ENCODE measurements at places on chromosomes 6 and 20.

DNA sequence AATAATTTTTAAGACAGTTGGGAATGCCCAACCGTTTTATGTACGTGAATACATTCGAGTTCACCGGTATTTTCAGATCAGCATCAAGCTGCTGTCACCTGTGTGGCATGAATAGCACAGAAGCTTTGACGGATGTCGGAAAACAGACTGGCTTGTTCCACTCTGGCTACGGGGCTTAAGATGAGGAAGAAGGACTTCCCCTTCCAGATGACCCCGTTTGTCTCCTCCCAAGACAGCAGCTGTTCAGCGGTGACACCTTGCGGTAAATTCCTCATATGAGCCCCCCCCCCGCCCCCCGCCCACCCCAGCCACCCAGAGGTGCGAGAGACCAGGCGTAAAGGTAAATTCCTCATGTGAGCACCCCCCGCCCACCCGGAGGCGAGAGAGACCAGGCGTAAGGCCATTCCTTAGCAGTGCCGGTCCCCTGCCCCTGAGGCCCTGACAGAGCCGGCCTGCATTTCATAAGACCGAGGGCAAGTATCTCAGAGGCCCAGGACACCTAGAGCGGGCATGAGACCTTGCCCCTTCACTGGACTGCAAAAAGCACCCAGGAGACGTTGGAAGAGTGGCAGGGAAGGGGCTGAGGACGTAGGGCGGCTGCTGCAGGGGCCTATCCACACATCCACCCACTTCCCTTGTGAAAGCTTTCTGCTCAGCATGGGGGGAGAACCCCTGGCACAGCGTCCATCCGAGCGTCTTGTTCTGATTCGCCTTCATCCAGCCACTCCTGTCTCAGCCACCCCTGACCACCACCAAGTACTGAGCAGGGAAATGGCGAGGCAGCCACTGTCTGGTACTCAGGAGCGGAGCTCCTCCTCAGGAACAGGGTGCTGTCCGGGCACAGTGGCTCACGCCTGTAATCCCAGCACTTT lies 7.3 kb upstream of the PCMTD2 start:
- peak; percentile 35 for DNase-seq

GRCh38 chr6:56760842-56761241 lies 118.2 kb upstream of the DST start:
- DNase-seq: no peak

- no peak for DNase-seq
These were observed 422.6 kb upstream of the MMS22L start for GRCh38 chr6:97705568-97705967.

DNA sequence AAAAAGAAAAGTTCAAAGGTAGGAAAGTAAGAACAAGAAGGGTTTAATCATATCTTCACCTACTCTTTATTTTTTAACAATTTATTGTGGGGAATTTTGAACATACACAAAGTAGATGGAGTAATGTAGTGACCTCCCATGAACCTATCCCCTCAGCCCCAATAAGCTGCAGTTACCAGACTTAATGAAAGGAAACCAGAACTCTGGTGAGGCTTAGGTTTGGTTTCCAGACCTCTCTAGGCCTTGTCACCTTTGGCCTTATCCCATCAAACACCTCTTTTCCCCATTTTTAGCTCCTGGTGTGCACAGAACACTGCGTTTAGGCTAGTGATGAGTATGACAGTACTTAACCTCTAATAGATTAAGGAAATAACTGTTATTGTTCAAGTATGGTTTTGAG lies 42.0 kb downstream of the CBFA2T2 start:
- no peak for DNase-seq

GRCh38 chr6:29723262-29723665 lies at the start of gene HLA-F:
TSS of gene HLA-F (plus strand) at chr6:29723434. CDS start at chr6:29723464, 30 bp downstream.
- peak; percentile 85 for DNase-seq

DNA sequence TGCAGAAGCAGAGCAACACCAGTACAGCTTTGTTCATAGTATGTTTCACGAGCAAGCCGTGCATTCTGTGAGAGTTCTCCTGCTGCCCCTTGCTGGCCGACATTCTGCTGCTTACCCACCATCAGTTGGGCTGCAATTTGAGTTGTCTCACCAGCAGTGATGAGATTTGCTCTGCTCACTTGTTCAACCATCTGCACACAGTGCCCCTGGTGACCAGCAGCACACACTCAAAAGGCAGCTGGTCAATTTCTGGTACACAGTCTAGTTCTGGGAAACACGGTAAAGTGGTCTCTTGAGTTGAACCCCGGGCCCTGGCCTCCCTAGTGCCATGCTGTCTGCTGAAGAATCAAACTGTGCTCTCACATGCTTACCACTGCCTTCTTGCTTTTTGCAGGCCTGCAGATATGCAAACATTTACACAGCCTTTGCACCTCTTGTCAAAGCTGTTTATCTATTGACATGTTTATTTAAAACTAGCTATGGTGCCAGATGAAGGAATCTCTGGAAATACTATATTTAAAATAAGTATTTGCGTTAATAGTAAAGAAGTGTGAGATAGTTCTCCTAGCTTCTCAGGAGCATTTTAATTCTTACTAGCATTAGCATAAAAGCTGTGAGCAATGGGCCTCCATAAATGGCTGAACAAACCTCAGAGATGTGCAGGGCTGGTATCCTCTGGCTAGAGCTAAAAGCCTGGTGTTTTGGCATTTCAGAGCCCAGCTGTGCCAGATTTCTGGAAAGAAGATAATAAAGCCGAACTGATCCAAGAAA lies 234.3 kb downstream of the ARHGAP18 start:
- DNase-seq: no peak

GRCh38 chr6:91268941-91269340 lies 682.1 kb upstream of the MAP3K7 start:
- no peak for DNase-seq

DNA sequence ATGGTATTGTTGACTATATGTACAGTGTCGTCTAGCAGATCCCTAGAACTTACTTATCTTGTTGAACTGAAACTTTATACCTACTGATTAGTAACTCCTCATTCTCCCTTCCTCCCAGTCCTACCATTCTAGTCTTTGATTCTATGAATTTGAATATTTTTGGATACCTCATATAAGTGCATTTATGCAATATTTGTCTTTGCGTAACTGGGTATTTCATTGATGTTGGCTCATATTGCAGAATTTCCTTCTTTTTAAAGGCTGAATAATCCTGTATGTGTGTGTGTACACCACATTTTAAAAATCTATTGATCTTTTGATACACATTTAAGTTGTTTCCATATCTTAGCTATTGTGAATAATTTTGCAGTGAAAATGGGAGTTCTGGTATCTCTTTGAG lies 119.9 kb downstream of the SOX4 start:
- DNase-seq: no peak

DNA sequence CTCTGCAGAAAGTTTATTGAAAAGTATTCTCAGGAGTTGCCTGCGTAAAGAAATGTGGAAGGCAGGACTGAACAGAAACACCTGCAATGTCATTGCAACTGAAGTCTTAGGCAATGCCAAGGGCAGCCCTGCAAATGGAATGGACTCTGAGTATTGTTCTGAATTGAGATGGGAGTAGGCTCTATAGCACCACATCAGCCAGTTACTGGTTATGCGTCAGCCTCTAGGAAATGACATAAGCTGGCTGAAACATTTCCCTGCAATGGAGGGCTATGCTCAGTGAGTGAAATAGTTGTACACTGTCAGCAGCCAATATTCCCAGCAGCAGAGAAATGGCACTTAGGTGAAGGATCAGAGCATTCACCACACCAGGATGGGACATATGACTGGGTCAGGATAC lies 13.8 kb upstream of the GJE1 start:
- DNase-seq: no peak

DNA sequence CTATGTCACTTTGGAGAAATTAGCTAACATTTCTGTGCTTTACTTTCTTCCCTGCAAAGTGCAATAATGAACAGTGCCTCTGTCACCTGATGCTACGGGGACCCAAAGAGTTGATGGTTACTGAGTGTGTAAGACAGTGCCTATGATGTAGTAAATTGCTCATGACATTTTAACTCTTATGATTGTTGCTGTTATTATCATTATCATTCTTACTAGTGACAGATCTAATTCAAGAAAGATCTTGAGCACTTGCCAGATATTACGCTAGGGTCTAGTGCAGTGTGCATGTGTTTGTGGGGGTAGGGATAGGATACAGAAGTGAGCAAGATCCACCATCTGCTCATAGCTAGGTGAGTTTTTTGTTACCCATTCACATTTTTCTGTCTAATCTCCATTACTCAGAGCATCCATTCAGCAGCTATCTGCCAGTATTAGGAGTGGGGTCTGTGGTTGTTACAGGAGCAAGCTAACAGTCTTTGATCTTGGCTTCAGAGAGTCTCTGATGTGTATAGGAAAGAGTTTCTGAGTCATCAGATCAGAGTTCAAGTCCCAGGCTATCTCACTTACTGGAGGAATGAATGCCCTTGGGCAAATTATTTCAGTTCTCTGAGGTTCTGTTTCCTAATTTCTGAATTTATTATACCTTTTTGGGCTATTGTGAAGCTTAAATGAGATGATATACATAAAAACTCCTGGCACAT lies 33.1 kb upstream of the DAAM2 start:
- DNase-seq: no peak

DNA sequence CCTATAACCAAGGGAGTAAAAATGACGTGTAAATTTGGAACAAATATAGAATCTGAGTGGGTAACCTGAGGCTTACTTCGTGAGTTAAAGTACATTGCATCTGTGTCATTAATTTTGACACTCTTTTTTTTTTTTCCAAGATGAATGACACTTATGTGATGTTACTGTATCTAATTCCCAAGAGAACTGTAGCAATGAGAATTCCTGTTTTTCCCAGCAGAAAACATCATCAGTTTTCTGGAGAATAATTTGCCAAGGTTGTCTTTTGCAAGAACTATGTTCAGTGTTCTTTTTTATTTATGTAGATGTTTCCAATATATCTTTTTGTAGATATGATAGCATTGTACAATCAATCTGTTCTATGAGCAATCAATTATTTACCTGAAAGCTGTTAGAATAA lies 283.6 kb downstream of the ARHGAP18 start:
- no peak for DNase-seq

DNA sequence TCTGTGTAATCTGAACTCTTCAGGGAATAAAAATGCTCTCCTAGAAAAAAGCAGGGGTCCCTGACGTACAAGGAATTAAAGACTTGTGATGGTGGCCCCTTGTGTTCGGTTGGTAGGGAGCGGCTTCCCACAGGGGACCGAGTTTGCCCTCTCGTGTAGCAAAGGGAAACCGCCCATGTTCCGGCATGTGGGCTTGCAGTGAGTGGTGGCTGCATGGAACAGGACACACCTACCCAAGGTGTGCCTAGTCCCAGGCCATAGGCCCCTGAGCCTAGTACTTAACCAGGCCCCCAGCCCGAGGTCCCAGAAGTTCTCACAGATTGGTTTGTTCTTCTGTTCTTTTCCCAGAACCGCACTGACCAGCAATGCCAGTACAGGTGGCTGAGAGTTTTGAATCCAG lies 15.5 kb downstream of the MYBL2 start:
- DNase-seq: no peak

DNA sequence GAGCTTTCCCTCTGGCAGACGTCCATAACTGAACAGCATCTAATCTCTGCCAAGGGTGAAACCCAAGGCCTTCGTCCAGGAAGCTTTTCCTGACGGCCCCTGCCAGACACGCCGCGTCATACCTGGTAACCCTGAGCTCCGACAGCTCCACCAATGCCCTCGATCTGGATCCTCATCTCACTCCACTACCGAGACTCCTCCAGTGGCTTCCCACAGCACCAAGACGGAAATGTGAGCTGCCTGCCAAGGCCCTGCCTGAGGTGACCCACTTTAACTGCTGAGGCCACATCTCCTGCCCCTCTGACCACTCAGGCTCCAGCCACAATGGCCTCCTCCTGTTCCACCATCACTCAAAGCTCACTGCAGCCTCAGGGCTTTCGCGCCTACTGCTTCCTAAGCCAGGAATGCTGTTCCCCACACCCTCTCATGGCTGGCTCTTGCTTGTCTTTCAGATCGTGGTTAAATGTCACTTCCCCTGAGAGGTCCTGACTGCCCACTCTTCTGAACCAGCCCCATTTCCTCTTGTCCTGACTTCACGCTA lies 143.2 kb downstream of the PREX1 start:
- no peak for DNase-seq

DNA sequence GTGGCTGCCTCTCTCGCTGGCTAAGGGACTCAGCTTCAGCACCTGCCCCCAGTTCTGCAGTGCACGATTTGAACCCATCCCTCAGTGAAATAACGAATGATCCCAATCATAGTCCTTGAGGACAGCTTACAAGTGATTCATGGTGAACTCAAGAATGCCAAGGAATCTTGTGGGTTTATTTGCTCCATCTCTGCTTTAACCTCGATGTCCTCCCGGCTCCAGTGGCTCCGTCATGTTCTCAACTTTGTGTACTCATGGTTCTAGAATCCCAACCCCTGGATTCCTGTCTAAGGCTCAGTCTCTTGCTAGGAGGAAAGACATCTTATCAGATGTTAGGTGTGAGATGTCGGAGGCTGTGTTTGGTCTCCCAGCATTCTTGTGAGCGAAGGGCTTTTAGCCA lies 29.0 kb upstream of the GTSF1L start:
- no peak for DNase-seq

DNA sequence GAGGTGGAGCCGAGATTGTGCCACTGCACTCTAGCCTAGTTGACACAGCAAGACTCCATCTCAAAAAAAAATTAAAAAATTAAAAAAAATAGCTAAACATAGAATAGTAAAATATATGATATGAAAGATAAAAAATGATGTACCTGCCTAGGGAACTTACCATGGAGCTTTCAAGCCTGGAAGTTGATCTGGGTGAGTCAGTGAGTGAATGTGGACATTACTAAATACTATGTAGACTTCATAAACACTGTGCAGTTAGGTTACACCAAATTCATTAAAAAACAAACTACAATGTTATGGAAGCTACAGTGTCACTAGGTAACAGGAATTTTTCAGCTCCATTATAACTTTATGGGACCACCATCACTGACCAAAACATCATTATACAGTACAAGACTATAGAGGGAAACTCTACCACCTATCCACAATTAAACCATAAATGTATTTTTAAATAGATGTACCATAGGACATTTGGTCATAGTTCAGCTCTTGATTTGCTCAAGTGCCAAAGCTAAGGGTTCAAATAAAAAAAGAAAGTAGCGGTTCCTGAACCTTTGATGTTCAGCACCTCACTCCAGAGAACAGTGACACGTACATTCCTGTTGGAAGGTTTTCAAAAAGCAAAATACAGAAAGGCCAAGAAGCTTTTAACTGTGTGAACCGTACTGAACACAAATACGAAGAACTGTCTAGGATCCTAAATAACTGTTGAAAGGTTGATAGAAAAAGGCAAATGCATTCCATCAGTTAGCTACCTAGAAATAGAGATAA lies 52.4 kb upstream of the SPDEF start:
- no peak for DNase-seq

DNA sequence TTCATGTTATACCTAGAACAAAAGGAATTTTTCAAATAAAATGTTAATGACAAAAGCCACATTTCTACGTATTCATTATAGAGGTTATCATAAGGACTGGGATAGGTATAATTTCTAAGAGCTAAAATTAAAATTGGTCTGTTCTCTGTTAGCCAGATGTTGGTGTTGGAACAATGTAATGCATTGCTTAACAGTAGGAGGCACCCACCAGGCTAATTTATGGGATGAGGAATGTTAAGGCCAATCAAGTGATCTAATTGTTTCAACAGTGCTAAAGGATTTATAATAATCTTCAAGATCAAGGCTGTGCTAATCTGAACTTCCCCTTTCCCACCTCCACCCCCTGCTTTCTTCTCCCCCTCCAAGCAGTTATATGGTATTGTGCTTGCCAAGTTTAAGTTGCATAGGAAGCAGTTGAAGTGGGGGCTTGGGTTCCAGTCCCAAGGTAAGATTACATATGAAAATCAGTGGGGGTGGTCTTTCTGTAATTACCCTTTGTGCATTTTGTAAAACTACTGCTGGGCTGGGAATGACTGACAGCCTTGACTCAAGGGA lies 89.2 kb upstream of the BACH2 start:
- no peak for DNase-seq

GRCh38 chr20:12358006-12358654 lies 440.4 kb downstream of the BTBD3 start:
- DNase-seq: no peak

All from breast epithelium (tissue), 4 donors.